ENCODE measurements at places on chromosomes 7 and 10. TPM values are rescaled to one million over a fixed set of nuclear protein-coding genes. Genes with fewer than 3 reads are reported as not detected.

The AGMO gene
- not detected for polyA plus RNA-seq

The GARIN1A gene
- polyA plus RNA-seq = 1.1 TPM

The GIMAP2 gene
- polyA plus RNA-seq = 2.5 TPM

The EPO gene
- 0.41 TPM for polyA plus RNA-seq

The PALS2 gene
- 7.4 TPM for polyA plus RNA-seq

The WDR11 gene
- polyA plus RNA-seq = 79.2 TPM

All from keratinocyte (primary cell).